ENCODE measurements at places on chromosomes 6 and 20.

GRCh38 chr6:33317669-33318425, at the start of gene ZBTB22:
TSS of gene ZBTB22 (minus strand) at chr6:33317744. CDS start at chr6:33316916, 828 bp downstream.
- DNase-seq, result peak; percentile 97

- DNase-seq, result no peak
These were observed 9.1 kb upstream of the ARMC2 start for GRCh38 chr6:108839083-108839642.

GRCh38 chr6:84789170-84789569, 24.8 kb upstream of the TBX18 start:
- no peak for DNase-seq

GRCh38 chr6:166009385-166010031, 158.1 kb downstream of the TBXT start:
- no peak for DNase-seq

DNA sequence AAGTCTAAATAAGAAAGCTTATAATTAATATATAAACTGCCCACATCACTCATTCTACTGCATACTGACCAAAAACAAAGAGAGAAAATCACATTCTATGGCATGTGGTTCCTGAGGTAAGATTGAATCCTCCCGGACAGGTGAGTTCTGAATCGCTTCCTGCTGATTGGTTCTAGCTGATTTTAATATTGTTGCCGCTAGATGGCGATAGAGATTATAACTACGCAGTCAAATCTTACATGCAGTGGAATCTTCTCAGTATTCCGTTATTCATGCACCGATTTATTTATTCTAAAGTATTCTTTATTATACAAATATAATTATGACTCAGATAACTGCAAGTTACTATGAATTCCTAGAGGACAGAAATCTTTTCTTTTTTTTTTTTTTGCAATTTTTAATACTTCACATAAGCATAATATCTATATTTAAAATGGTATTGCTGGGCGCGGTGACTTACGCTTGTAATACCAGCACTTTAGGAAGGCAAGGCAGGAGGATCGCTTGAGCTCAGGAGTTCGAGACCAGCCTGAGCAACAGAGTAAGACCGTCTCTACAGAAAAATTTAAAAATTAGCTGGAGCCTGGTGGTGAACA, 24.2 kb upstream of the TMX4 start:
- no peak for DNase-seq

DNA sequence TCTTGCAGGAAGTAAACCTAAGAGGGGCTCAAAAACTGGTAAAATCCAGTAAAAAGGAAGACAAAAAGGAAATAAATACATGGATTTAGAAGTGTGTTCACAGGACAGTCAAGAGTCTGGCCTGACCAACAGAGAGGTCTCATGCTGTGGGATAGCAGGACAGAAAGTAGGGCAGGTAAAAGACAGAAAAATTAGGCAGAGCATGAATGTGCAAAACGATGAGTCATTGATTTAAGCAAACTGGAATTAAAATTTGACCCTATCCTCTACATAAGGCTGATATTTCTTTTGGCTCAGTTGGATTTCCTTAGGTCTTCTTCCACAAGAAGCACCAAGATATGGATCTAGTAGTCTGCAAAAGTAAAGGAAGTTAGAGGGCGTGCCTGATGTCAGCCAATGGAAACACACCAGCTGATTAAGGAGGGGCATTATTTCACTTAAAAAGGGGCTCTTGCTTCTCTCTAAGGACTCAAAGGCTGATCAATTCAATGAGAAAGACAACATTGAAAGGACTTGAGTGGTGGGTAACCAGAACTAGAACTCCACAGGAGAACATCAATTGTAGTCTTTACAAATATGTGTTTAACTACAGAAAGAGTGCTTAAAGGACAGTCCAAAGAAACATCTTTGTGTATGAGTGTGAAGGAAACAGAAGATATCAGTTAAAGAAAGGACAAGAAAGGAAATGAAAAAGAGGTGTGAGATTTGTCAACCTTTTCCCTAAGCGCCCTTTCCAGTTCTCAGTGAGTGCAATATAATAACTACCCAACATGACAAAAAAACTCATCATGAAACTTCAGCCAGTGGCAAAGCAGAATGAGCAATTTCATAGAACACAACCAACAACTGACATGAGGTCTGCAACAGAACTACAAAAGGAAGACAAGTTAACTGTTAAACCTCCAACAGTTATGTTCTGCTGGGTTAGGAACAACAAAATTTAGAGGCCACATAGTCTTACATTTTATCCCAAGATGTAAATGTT, 19.4 kb upstream of the MYB start:
- no peak for DNase-seq

DNA sequence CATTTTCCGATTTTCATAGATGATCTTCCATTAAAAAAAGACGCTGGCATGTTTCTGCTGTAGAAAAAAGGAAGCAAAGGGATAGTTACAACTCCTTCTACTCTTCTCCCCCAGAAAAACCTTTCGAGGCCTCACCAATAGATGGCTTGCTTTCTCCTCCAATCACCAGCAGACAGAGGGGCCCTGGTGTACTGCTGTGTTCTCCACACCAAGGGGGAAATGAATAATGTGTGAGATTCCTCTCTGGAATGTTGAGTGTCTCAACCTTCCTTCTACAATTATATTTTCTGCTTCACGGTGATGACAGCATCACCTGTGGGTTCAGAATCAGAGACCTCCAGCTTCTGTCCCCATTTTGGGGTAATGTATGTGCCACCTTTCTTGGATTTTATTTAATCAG, 185.7 kb upstream of the FLRT3 start:
- DNase-seq, result no peak

DNA sequence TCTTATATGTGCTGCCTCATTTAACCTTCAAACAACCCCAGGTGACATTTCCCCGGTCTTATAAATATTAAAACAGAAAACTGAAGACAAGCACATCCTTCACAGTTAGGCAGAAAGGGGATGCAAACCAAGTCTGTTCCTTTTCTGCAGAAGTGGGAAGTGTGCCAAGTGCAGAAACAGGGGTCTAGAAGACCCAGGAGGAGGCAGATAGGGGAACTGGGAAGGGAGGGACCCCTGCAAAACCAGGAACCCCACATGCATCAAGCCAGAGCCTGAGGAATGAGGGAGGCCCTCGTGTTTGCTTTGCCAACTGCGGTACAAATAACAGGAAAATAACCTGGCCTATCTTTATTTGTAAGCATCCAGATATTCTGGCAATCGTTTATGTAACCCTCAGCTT, 17.0 kb upstream of the CST3 start:
- DNase-seq, result no peak

- DNase-seq, result no peak
These were observed 17.5 kb upstream of the L3MBTL1 start for GRCh38 chr20:43490038-43490437.

DNA sequence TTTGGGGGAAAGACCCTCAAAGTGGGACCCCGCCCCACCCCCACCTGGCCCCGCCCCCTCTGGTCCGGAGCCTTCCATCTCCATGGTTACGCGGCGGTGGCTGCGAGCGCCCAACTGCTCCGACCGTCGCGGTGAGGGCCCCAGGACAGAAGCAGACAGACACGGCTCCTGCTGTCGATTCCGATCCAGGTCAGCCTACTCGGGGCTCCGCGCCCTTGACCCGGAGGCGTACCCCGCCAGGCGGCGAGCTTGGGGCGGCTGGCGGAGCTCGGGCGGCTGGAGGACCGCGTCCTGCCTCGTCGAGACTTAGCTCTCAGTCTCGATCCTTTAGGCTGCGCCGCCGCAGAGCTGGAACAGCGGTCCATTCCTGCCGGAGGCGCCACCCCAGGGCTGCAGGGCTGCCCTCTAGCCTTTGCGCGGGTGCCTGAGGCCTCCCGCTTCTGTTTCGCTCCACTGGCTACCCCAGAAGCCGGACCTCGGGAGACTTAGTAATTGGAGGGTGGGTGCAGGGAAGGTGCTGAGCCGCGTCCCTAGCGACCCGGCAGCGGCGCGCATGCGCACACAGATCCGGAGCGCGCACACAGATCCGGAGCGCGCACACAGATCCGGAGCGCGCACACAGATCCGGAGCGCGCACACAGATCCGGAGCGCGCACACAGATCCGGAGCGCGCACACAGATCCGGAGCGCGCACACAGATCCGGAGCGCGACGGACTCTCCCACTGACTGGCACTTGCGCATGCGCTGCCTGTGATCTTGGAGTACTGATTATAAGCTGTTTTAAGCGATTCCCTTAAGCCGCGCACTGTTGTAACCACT, at the start of gene CFAP206:
CFAP206 (plus strand) TSS at position 72 of the 820 bp plus-strand sequence. CDS start 1,868 bp downstream, outside the sequence.
- DNase-seq, result peak; percentile 78

DNA sequence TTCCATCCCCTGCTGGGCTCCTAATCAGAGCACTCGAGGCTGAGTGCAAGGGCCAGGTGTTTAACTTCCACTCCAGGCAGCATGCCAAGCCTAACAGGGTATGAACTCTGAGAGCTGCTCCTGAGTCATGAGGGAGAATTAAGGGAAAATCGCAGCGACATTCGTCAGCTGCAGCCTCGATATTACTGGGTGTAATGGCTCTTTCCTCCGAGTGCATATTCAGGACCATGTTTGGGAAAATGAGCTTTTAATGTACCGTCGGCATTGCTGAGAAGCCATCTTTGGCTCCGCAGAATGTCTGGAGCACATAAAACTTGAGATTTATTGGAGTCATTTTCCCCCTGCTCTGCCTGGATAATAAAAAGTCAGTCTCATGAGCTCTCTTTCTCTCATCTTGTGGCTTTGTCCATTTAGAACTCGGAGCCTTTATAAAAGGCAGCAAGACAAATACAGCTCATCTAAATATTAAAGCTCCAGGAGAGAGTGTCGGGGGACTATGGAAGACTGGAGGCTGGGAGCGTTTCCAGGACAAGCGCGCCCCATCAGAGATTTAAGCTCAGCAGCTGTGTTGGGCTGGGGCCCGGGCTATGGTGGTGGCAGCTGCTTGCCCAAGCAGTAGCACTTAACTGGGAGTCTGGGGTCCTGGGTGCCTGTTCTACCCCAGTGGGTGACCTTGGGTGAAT, 103.7 kb downstream of the TOX2 start:
- DNase-seq, result no peak

DNA sequence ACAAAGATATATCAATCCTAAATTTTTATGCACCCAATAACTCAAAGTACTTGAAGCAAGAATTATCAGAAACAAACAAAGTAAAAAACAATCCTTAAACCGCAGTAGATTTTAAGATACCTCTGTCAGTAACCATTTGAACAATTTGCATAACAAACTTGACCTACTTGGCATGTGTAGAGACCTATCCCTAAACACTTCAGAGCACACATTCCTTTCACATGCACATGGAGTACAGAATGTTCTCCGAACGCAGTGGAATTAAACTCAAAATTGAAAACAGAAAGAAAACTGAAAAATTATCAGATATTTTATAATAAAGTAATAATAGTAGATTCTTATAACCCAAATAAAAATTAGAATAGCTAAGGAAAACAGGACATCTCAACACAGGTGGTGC, 162.6 kb upstream of the THBS2 start:
- no peak for DNase-seq

DNA sequence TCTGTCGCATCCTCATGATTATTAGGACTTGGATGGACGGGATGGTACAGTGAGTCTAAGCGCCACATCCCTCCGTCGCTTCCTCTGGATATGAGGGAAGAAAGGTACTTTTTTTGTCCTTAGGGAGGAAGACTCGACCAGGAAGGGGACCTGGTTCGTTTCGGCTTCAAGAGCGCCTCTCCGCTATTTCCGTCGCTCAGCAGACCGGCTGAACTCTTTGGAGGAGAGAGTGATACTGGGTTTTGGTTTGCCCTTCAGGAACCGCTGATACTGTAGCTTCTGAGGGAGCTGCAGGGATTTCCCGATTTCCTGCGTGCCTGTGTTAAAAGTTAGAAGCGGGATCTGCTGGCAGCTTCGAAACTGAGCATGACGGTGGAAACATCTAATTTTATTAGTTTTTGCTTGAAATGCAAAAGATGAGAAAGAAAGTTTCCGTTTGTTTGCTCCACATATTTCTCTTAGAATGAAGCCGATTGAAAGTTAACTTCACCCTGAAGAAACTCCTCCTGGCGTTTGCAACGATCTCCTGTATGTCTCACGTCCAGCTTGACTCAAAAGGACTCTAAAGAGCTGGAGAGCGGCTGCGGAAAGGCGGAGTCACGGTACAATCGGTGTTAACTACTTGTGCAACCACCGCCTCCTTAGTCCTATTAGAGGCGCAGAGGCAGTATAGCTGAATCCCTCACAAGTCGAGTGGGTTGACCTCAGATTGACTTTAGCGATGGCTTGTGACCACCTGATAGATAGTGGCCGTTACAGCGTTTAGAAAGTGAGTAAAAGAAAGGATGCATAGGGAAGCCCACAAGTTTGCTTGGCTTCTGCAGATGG, 129.4 kb downstream of the TRIM27 start:
- DNase-seq, result no peak

- no peak for DNase-seq
These were observed 255.4 kb downstream of the TSHZ2 start for GRCh38 chr20:53227523-53227922.

DNA sequence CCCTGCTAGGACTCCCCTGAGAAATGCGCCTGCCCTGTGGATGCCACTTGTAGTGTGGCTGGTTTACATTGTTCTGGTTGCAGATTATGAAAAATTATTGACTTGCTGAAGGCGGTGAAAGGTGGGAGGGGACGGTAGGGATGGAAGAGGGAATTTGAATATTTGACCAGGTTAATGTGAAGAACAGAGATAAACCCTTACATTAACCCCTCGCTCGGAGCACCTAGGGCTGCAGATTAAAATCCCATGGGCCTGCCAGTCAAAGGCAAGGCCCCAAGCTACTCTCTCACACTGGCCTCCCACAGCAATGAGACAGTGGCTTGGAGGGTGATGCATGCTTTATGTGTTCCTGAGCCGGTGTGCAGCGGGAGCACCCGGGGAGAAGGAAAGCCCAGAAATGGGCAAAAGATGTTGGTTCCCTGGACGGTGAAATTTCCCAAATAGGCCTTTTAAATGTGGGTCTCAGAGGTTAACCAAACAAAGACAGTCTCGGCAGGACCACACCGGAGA, 2.5 kb downstream of the FOXF2 start:
- DNase-seq, result no peak

DNA sequence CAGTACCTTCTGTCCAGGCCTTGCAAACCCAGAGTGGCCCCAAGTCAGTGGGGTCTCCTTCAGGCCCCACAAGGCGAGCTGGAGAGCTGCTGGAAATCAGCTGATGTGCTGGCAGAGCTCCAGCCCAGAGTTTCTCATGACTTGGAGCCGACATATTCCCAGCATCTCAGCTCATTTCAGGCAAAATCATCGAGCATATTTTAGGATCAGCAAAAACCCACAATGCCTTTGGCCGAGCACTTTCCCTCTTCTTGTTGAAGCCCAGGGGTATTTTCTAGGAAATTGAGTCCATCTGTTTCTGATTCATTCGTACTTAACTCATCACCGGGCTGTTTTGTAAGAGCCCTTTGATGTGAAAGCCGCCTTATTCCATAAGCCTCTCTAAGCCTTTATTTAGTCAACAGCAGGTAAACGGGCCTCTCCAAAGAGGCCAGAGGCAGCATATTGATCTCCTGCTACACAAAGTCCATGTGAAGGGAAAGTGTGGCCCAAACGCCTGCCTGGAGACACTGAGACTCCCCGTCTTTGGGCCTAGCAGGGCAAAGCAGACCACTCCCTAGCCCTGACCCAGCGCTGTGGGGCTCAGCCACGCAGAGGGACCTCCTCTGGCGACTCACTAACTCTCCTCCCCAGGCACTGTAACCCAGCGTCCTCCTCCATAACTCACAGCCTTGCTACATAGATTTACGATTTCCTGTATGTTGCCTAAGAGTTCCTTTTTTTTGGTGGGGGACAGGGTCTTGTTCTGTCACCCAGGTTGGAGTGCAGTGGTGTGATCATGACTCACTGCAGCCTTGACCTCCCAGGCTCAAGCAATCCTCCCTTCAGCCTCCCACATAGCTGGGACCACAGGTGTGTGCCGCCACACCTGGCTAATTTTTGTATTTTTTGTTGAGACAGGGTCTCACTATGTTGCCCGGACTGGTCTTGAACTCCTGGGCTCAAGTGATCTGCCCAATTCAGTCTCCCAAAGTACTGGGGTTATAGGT, 12.1 kb upstream of the C20orf203 start:
- no peak for DNase-seq

- DNase-seq, result no peak
These were observed 191.4 kb downstream of the ADGRB3 start for GRCh38 chr6:68826501-68826900.

Measured in activated CD4-positive, alpha-beta memory T cell treated with anti-CD3 and anti-CD28 coated beads, Interleukin-2, amount 10 ng/mL, durations not matched to agents 7 days and 5 days (primary cell).